Stimulated activated CD4-positive, alpha-beta T cell treated with anti-CD3 and anti-CD28 coated beads, Interleukin-15, amount 100 ng/mL, for 1 hour (primary cell): ENCODE measurements at places on chromosomes 4 and X.

DNA sequence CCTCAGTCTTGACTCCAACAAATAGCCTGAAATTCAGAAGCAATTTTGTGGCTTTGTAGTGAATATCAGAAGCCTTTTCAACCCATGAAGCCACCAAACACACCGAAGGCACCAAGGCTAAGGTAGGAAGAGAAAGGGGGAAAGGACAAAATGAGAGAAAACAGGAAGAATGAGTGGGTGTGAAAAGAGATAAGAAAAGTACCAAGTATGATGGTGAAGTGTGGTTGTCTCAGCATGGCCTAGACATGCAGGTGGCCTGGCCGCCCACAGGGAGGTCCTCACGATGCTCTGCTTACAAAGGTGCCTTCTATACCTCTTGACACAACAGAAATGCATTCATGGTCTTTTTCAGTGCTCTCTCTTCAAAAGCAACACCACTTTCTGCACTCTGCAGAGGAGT is 34.9 kb downstream of the ACSL1 start:
- DNase-seq = no peak

- no peak for DNase-seq
These were observed 16.1 kb downstream of the ABCD1 start for GRCh38 chrX:153740631-153741222.

- no peak for DNase-seq
These were observed 112.5 kb upstream of the BMP3 start for GRCh38 chr4:80918004-80918403.

GRCh38 chrX:45843518-45843917 is 642.8 kb upstream of the DIPK2B start:
- no peak for DNase-seq

DNA sequence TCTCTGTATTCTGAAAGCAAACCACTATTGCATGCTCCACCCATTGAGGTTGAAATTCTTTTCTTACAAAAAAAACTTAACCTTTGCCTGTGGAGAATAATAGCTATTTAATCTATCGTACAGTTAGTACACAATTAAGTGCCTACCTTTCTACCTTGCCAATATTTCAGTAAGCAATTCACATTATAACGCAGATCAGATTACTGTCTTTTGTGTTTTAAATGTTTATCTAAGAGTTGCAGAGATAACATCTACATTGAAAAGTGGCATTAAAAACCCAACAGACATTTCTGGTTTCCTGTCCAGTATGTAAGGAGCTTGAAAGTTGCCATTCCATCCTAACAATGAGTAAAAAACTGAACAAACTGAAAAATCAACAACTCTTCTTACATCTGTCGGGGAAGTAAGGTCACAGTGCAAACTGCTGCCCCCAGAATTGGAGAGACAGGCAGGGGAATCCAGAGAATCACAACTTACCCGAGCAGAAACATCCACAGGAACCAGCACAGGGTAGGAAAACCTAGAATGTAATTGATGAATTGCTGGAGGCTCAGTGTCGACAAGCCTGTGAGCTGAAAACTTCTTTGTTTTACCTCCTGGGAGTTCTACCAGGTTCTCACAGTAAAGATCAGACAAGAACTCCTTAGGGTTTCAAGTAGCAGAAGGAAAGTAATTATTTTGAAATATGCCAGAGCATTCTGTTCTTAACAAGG is 27.3 kb upstream of the ACSL4 start:
- no peak for DNase-seq

DNA sequence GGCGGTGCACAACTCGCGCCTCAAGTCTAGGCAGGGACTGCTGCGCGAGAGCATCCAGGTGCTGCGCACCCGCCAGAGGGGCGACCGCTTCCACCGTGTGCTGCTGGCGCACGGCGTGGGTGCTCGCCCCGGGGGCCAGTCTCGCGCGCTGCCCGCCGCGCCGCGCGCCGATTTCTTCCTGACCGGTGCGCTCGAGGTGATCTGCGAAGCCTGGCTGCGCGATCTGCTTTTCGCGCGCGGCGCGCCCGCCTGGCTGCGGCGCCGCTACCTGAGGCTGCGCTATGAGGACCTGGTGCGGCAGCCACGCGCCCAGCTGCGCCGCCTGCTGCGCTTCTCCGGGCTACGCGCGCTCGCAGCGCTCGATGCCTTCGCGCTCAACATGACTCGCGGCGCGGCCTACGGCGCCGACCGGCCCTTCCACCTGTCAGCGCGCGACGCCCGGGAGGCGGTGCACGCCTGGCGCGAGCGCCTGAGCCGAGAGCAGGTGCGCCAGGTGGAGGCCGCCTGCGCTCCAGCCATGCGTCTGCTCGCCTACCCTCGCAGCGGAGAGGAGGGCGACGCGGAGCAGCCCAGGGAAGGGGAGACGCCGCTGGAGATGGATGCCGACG is 1.3 kb downstream of the CHST7 start:
- peak; percentile 12 for DNase-seq

- no peak for DNase-seq
These were observed 306.1 kb upstream of the TAPT1 start for GRCh38 chr4:16532240-16532970.

DNA sequence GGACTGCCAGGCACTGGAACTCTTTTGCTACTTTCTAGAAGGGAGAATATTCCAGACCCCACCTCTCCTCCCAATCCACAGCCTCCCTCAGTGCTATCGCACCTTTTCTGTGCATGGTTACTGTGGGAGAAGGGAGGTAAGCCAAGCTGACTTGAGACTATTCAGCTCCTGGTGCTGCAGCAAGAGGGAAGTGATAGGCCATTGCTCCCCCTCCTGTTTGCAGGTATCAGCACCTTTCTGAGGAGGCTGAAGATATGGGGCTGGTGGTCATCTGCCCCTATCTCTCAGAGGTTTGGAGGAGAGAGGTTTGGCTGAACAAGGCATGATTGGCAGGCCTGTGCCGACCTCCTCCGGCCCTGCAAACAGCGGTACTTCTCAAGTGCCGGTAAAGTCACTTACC is 103.3 kb upstream of the GATB start:
- no peak for DNase-seq

GRCh38 chrX:49053223-49054072 is 5.4 kb upstream of the CCDC120 start:
- peak; percentile 39 for DNase-seq

DNA sequence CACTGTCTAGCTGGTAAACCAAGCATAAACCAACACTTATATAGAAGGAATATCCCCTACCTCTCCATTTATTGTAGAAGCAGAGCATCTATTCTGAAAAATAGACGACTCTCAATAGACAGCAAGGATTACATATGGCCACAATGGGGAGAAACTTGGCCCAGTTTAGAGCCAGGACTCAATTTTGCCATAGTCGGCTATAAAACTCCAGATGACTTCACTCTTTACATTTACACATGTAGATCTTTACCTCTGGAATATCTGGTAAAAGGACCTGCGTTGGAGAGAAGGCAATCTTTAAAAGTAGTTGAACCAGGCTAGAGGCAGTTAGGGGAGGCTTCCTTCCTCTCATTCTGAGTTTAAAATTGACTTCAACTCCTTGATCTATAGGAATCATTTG is 77.3 kb downstream of the HMGB2 start:
- DNase-seq = no peak

DNA sequence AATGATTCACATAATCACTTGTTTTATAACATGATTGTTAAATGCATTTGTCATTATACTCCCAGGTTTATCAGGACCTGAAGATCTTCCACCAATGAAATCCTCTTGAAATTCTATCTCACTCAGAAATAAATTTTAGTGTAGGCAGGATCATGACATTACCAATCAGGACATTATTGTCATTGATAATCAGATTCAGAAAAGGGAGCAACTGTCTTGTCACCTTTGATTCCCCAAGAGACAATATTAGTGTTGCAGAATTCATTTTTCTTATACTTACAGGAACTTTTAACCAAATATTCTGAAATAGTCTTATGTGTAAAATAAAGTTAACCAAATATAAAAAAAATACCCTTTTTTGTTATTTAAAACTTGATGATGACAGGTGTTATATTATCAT is 1892.5 kb upstream of the ADGRL3 start:
- DNase-seq = no peak

DNA sequence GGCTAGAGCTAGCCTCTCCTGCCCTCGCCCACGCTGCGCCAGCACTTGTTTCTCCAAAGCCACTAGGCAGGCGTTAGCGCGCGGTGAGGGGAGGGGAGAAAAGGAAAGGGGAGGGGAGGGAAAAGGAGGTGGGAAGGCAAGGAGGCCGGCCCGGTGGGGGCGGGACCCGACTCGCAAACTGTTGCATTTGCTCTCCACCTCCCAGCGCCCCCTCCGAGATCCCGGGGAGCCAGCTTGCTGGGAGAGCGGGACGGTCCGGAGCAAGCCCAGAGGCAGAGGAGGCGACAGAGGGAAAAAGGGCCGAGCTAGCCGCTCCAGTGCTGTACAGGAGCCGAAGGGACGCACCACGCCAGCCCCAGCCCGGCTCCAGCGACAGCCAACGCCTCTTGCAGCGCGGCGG is at the start of gene AR:
Gene AR (plus strand): TSS at position 204 of the 400 bp plus-strand sequence. CDS start 1,126 bp downstream, outside the sequence.
- no peak for DNase-seq

- DNase-seq = no peak
These were observed 40.5 kb downstream of the ANXA5 start for GRCh38 chr4:121656269-121656641.
